Left lung (tissue), 14 donors: ENCODE measurements at places on chromosomes 16 and 17. TPM values are rescaled to one million over a fixed set of nuclear protein-coding genes. Genes with fewer than 3 reads are reported as not detected.

Gene MARVELD3
- 7.9 TPM for total RNA-seq

Gene AIPL1
- not detected for total RNA-seq

Gene CD19
- total RNA-seq: 0.52 TPM

Gene ZG16B
- total RNA-seq: 1.4 TPM

Gene BEAN1
- total RNA-seq: 2.0 TPM

GRCh38 chr17:28331891-28332420, 3.3 kb downstream of the IFT20 start:
- H3K36me3 ChIP-seq: peaks cover 53% of the 10 kb centered on the region
- H3K27ac ChIP-seq: no peak overlapping the region
- H3K4me1 ChIP-seq: peaks cover 30% of the 10 kb centered on the region
- H3K4me3 ChIP-seq: no peak overlapping the region

GRCh38 chr16:48907906-48908634, 298.1 kb upstream of the N4BP1 start:
- H3K4me3 ChIP-seq: no peak overlapping the region
- peaks cover 13% of the 10 kb centered on the region for H3K27me3 ChIP-seq
- no peak for DNase-seq
- no peaks in the 10 kb centered on the region for H3K36me3 ChIP-seq
- H3K27ac ChIP-seq: no peak overlapping the region
- no peaks in the 10 kb centered on the region for H3K4me1 ChIP-seq

- no peak overlapping the region for H3K27ac ChIP-seq
- H3K4me1 ChIP-seq: no peaks in the 10 kb centered on the region
- no peaks in the 10 kb centered on the region for H3K27me3 ChIP-seq
- DNase-seq: no peak
- H3K4me3 ChIP-seq: no peak overlapping the region
These were observed 9.1 kb downstream of the TEKT3 start for GRCh38 chr17:15332338-15332737.

DNA sequence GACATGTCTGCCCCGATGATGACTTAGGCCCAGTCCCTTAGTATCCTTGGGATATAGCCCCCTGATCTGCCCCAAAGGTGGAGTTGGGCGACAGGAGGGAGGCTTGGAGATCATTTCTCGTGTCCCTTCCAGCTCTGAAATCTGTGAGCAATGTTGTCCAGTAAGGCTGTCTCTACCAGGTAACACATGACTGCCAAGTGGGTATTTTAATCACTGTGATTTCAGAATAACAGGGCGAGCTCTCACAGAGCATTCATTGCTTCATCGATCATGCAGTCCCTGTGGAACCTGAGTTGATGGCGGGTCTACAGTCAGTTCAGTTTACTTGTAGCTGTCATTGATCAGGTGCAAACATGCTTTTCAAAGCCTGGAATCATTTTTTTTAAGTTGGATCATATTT, 39.2 kb downstream of the KSR1 start:
- no peak overlapping the region for H3K4me3 ChIP-seq
- DNase-seq: no peak
- no peaks in the 10 kb centered on the region for H3K27me3 ChIP-seq
- H3K27ac ChIP-seq: peak overlapping the region; percentile 72

DNA sequence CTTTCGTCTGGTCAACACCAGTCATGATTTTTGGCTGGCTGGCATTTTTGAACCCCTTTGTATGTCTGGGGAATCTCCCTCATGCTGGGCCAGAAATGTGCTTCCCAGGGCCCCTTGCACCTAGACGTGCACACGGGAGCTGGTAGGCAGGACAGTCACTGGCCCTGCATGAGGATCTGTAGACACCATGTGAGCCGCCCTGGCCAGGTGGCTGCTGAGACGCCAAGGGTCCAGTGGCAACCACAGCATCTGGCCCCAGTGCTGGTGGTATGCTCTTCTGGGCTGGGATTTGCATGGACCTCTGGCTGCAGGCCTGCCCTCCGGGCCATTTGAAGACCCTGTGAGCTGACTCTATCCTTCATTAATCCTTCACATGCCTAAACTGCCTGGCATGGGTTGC, 67.5 kb downstream of the NT5M start:
- peaks cover 3% of the 10 kb centered on the region for H3K4me1 ChIP-seq
- H3K27ac ChIP-seq: no peak overlapping the region
- no peaks in the 10 kb centered on the region for H3K27me3 ChIP-seq

- H3K27me3 ChIP-seq: no peaks in the 10 kb centered on the region
- no peak overlapping the region for H3K27ac ChIP-seq
- H3K36me3 ChIP-seq: peaks cover 44% of the 10 kb centered on the region
- DNase-seq: no peak
These were observed 54.6 kb downstream of the ACTG1 start for GRCh38 chr17:81457917-81458555.

- H3K4me3 ChIP-seq: no peak overlapping the region
- no peak for DNase-seq
- no peaks in the 10 kb centered on the region for H3K36me3 ChIP-seq
- peaks cover 13% of the 10 kb centered on the region for H3K4me1 ChIP-seq
- H3K27ac ChIP-seq: no peak overlapping the region
- H3K27me3 ChIP-seq: peaks cover 19% of the 10 kb centered on the region
These were observed 45.6 kb downstream of the SLC47A1 start for GRCh38 chr17:19579192-19579761.

- peaks cover 7% of the 10 kb centered on the region for H3K4me1 ChIP-seq
- H3K27me3 ChIP-seq: no peaks in the 10 kb centered on the region
- H3K4me3 ChIP-seq: no peak overlapping the region
- DNase-seq: no peak
- H3K36me3 ChIP-seq: no peaks in the 10 kb centered on the region
These were observed 25.0 kb upstream of the ATP2A3 start for GRCh38 chr17:3989041-3989886.

DNA sequence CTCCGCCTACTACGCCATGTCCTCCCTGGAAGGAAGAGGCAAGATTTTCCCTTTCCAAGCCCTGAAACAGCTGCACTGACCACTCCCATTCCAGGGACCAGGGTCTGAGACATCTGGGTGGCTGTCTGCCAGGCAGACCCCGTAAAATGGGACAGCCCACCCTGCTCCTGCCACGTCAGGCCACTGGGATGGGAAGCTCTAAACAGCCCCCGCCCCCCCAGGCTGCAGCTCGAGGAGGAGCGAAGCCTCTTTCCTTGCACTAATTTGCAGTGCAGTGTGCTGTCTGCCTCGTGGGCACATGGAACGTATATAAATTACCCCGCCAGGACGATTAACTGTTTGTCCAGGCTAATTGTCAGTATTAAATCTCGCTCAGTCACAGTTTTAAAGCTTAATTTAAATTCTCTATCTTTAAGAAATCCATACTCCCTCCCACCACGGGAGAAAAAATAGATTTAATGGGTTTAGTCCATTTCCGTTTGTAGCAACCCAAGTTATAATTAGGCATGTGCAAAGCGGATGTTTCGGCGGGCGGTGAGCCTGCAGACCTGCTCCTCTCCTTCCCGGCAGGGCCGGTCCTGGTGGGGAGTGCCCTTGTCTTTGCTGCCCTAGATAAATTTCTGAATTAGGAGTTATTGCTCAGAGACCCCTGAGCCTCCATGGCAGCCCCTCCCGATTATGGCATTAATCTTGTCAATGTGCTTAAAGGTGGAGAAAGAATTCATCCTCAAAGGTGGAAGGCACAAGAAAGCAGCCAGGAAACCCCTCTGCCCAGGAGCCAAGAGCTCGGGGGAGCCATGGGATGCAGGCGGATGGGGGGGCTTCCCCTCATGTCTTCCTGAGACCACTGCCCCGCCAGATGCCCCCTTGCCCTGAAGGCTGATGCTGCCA, 268.0 kb upstream of the TNRC6C start:
- peaks cover 73% of the 10 kb centered on the region for H3K27me3 ChIP-seq
- no peak overlapping the region for H3K4me3 ChIP-seq
- no peak for DNase-seq
- H3K4me1 ChIP-seq: peaks cover 8% of the 10 kb centered on the region

DNA sequence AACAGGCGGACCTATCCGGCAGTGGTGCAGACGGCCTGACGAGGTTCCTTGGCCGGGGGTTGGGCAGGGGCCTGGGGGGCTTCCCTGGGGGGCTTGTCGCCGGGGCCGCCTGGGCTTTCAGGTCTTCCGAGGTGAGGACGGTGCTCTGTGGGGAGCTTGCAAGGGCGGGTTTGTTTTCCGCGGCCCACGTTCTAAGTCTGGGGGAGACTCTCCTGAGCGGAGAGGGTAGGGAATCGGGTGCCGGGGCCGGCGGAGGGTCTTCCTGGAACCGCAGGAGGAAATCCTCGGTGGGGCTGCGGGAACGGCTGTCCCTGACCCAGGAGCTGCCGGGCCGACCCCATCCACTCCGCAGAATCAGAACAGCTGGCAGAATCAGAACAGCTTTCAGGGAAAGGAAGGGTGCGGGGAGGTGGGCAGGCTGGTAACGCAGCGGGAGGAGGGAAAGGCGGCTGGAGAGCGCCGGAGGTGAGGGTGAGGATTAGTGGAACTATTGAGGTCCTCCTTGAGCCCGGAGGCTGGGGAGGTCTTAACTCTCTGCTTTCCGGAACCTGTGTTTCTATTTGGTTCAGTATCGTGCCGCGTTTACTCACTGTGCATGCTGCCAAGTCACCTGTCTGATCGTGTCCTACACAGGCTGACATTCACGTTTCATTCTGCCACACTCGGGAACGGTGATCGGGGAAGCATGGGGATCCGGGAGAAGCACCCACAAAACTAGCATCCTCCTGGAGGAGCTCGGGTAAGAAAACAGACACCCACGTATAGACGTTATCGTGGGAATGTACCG, 28.9 kb downstream of the CPSF4L start:
- H3K27me3 ChIP-seq: no peaks in the 10 kb centered on the region
- peak overlapping the region; percentile 62 for H3K27ac ChIP-seq
- H3K4me1 ChIP-seq: no peaks in the 10 kb centered on the region
- no peaks in the 10 kb centered on the region for H3K36me3 ChIP-seq
- DNase-seq: peak; percentile 86

- H3K4me3 ChIP-seq: no peak overlapping the region
- H3K27ac ChIP-seq: no peak overlapping the region
- H3K27me3 ChIP-seq: no peaks in the 10 kb centered on the region
- no peaks in the 10 kb centered on the region for H3K36me3 ChIP-seq
- no peaks in the 10 kb centered on the region for H3K4me1 ChIP-seq
- DNase-seq: no peak
These were observed 37.1 kb upstream of the BCAS3 start for GRCh38 chr17:60640503-60640902.

GRCh38 chr16:3503523-3503922, 2.7 kb downstream of the CLUAP1 start:
- peaks cover 23% of the 10 kb centered on the region for H3K4me1 ChIP-seq
- H3K4me3 ChIP-seq: no peak overlapping the region
- H3K27ac ChIP-seq: no peak overlapping the region
- peaks cover 20% of the 10 kb centered on the region for H3K36me3 ChIP-seq
- no peak for DNase-seq

GRCh38 chr17:47315451-47316266, 8.1 kb upstream of the EFCAB13 start:
- H3K27ac ChIP-seq: peak overlapping the region; percentile 2
- H3K36me3 ChIP-seq: no peaks in the 10 kb centered on the region
- H3K4me1 ChIP-seq: peaks cover 4% of the 10 kb centered on the region
- no peaks in the 10 kb centered on the region for H3K27me3 ChIP-seq
- DNase-seq: no peak

- H3K4me1 ChIP-seq: no peaks in the 10 kb centered on the region
- H3K27ac ChIP-seq: no peak overlapping the region
- no peak for DNase-seq
- no peaks in the 10 kb centered on the region for H3K36me3 ChIP-seq
These were observed 144.7 kb upstream of the HS3ST3A1 start for GRCh38 chr17:13746404-13746803.

- no peak overlapping the region for H3K4me3 ChIP-seq
- no peak for DNase-seq
- H3K4me1 ChIP-seq: no peaks in the 10 kb centered on the region
- no peaks in the 10 kb centered on the region for H3K36me3 ChIP-seq
- no peak overlapping the region for H3K27ac ChIP-seq
These were observed 754.6 kb upstream of the EEF2KMT start for GRCh38 chr16:5852151-5852550.

DNA sequence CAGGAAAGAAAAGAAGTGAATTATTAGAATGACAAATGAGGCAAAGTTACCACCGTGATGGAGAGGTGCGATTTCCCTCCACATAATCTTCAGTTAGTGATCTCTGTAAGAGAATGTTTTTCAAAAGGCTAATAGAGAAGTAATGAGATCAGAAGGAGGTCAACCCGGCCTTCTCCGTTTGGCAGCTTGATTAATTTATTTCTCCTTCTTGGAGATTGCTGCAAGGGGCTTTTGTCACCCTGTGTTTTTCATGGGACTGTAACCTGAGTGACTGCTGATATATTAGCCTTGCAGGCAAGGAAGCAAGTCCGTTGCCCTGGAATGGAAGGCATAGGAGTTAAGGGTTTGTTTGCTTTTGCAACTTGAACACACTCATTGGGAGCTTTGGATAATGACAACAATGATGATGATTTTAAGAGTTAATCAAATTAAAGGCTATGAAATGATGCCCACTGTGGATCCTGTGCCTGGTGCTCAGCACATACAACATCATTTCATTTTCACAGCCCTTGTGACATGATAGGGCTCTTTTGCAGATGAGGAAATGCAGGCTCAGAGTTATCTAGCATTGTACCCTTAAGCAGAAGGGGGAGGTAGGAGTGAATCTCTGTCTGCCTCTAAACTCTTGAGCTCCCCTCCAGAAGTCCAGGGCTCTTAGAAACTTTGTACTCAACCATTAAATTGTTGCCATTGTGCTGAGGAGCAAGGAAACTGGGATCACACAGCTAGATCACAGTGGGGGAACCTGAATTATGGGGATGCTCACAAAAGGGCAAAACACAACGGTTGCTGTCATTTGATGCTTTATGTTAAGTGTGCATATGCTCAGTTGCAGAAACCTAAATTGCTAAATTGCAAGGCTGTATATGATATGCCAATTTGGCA, 226.3 kb downstream of the WWOX start:
- no peak overlapping the region for H3K4me3 ChIP-seq
- H3K27ac ChIP-seq: no peak overlapping the region
- no peaks in the 10 kb centered on the region for H3K4me1 ChIP-seq
- no peak for DNase-seq

DNA sequence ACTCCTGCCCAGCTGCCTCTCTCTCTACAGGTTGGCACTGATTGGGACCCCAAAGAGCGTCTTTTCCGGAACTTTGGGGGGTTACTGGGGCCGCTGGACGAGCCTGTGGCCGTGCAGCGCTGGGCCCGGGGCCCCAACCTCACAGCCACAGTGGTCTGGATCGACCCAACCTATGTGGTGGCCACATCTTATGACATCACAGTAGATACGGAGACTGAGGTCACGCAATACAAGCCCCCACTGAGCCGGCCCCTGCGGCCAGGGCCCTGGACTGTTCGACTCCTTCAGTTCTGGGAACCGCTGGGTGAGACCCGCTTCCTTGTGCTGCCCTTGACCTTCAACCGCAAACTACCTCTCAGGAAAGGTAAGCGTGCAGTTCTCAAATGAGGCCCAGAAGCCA, 12.3 kb downstream of the XYLT2 start:
- DNase-seq: no peak
- peaks cover 6% of the 10 kb centered on the region for H3K4me1 ChIP-seq
- no peak overlapping the region for H3K27ac ChIP-seq
- peaks cover 76% of the 10 kb centered on the region for H3K36me3 ChIP-seq
- no peak overlapping the region for H3K4me3 ChIP-seq
